ENCODE measurements at places on chromosomes 1 and 21.

DNA sequence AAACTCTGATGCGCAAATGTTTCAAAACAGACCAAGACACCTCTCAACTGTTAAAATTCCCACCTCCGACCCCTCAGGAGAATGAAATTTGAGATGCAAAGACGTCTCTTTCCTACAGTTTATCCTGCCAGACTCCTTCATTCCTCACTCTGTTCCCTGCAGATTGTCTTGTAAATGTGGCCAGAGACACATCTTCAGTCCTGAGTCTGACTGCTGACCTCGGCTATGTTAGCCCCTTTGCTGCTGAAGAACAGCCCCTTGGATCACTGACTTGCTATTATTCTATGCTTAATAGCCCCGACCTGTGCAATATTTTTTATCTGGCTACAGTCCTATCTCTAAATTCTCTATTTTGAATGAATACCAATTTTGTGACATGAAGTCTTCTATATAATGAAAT is 16.6 kb upstream of the ESRRG start:
- no peak for DNase-seq

GRCh38 chr1:16402742-16403141 is 34.5 kb downstream of the SPATA21 start:
- DNase-seq, result no peak

DNA sequence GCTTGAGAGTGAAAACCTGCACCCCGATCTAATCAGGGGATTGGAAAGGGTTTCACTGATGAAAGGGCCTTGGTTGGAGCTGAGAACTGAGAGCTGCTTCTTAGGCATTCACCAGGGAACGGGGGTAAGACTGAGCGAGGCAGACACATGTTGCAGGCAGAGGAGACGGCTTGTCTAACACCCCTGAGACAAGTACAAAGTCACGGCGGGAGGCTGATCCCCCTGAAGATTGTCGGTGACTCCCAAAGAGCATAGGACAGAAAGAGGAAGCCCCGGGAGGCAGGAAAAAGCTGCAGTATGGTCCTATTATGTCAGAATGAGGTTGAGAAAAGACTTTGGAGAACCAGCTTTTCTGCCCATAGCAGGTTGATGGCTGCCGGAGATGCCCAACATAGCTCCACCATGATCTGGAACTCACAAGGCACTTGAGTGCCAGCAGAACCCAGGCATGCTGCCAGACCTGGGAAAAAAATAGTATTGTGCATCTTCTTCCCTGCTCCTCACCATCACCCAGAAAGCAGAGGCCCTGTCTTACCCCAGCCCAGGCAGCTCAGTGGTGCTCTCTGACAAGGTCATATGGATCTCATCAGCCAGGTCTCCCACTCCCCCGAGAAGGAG is 463.9 kb upstream of the PROX1 start:
- DNase-seq, result no peak

DNA sequence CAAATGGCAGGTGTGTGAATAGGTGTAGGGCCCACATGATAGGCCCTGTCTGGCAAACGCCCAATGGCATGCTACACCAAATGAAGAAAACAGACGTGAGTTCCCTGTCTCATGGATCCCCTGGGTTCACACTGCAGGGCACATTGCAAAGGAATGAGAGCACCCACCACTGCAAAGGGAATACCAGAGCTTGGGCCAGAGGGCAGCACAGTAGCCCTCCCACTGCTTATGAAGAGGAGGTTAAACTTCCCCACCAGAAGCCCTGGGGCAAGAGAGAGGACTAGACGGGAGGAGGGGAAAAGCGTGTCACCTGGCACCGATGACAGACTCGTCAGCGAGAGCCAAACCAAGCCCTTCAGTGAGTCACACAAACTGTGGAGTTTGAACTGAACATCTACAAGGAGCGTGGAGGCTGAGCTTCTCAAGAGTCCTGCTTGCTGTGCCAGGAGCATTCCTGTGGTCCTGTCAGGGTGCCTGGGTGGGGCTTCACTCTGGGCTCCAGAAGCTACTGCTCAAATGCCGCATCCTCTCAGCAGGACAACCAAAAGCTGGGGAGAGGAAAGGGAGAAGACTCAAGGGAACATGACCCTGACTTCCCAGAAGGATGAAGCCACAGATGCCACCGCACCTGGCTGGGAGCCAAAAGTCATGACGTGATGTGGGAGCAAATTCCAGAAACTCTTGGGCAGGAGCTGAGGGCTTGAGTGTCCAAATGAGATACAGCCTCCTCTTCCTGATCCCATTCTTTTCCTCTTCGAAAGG is 61.1 kb downstream of the TOMM20 start:
- DNase-seq, result no peak

GRCh38 chr1:72986591-72987290 is 704.4 kb upstream of the NEGR1 start:
- no peak for DNase-seq

DNA sequence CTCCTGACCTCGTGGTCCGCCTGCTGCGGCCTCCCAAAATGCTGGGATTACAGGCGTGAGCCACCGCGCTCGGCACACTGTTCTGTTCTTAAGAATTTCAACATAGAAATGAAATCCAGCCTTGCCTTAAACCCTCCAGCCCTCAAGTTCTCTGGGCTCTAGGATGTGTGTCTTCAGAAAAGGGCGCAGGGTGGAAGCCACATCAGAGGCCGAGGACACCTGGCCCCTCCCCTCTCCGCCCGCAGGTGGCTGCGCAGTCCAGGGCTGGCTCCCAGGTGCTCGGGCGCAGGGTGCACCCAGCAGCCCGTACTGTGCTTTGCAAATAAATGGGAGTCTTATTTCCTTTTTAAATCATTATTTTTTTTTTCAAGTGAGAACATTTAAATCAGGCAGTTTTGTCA is 2.0 kb upstream of the C1orf174 start:
- peak; percentile 56 for DNase-seq

DNA sequence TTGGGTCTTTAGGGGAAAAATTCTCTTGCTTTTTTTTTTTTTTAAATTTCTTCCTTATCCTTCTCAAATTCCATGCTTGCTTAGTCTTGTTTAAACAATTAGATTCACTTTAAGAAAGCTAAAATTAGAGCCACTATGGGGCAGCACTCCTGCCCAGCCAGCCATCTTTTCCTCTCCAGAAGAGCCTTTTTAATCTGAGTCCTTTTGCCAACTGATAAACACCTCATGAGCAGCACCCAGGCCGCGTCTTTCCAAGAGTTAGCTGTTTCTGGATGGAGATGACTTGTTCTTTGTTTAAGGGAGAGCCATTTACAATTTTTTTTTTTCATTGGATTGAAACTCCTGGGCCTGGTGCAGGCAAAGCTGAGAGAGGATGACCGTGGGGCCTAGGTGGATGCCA is 53.3 kb upstream of the TSPAN2 start:
- no peak for DNase-seq

- no peak for DNase-seq
Observed at GRCh38 chr1:40564506-40564905, 33.1 kb downstream of the ZNF684 start.

- DNase-seq, result no peak
Observed at GRCh38 chr1:160437432-160438316, 37.3 kb downstream of the VANGL2 start.

DNA sequence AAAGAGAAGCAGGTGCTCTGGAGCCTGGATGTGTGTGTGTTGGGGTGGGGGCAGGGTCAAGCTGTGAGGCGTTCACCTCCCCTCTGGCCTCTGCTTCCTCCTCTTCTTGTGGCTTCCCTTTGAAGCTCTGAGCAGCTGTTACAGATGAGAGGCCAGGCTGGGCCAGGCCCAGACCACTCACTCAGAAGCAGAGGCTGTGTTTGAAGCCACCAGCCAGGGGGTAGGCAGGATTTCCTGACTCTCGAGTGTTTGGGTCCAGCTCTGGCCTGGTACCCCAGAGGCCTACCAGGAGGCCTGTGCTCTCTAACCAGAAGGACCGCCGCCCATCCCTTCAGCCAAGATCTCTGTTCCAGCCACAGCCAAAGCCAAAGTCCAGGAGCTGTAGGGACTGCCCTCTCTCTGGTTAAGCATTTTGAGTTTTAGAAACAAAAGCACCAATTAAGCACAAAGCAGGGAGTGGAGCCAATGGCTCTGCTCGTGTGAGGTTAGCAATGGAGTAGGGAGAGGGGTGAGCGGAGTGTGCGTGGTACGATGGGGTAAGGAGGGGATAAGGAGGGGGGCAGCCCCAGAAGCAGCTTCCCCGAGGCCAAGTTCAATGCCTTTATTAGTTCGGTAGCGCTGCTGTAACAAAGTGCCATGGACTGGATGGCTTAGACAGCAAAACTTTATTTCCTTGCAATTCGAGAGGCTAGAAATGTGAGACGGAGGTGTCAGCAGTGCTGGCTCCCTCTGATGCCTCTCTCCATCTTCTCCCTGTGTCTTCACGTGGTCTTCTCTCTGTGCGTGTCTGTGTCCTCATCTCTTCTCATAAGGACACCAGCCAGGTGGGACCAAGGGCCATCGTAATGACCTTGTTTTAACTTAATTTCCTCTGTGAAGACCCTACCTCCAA is 20.5 kb downstream of the RCSD1 start:
- DNase-seq, result no peak

GRCh38 chr1:161230762-161231161 is 4.9 kb downstream of the TOMM40L start:
- no peak for DNase-seq

- peak; percentile 58 for DNase-seq
Observed at GRCh38 chr21:46000182-46000730, 18.7 kb downstream of the COL6A1 start.

- DNase-seq, result no peak
Observed at GRCh38 chr1:165369255-165369848, 12.8 kb upstream of the LMX1A start.

DNA sequence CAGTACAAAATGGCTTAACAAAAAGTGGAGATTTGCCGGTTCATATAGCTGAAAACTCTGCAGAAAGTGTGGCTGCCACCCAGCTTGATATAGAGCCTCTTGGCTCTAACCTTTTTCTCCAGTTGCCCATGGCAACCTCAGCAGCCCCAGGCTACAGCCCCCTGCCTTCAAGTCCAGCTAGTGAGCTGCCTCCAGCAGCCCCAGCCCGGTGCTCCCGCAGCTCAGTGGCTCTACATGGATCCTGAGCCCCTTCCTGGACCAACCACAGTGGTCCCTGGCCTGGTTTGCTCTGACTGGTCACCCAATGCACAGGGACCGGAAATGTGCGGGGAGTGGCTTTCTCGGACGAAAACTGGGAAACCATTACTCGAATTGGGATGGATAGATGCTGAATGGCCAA is 13.3 kb upstream of the ATF3 start:
- no peak for DNase-seq

- DNase-seq, result no peak
Observed at GRCh38 chr21:21019681-21020080, 21.5 kb downstream of the NCAM2 start.

- DNase-seq, result no peak
Observed at GRCh38 chr1:27878039-27878438, 5.7 kb downstream of the THEMIS2 start.

DNA sequence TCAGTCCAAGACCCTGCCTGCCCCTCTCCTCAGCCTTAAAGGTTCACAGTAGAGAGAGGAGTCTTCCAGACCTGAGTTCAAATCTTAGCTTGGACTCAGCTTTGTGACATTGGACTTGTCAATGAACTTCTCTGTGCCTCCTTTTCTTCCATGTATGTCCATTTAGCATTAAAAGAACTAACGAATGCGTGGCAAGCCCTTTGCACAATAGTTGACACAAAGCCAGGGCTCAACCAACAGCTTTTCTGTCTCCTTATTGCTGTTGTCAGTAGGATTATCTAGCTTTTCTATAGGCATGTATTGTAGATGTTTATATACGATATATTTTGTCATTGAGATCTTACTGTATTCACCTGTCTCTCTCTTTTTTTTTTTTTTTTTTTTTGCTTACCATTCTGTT is 450.8 kb downstream of the PTPRU start:
- no peak for DNase-seq

GRCh38 chr21:44677881-44678280 is 4.1 kb downstream of the KRTAP12-1 start:
- DNase-seq, result no peak

GRCh38 chr1:225811622-225812487 is 1.9 kb downstream of the EPHX1 start:
- no peak for DNase-seq

- DNase-seq, result no peak
Observed at GRCh38 chr21:25887646-25888306, 153.0 kb downstream of the GABPA start.

DNA sequence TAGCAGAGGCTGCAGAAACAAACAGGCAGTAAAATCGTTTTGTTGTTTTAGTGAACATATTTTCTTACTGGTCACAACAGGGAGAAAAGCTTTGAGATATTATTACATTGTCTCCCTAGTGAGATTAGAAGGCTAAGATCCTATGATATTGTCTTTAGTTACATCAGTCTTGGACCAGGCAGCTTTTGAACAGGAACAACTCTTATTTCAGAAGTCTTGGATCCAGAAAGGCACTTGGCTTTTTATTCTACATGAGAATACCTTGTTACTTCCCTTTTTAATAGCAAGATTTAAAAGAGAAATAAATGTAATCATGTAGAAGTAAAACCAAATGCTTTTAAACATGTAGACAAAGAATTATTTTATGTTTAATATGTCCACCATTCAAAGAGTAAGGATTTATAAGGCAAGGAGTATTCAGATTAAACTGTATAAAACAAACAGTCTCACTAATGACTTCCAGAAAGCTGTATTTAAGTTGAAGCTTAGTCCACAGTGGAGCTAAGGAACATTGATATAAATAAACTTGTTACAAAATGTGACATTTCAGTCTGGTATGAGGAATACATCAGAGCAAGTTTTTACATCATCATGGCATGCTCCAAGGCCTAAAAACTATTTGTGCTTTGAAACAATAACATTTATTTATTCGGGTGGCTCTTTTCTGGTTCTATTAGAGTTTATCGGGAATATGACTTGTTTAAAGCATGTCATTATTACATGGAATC is 72.2 kb downstream of the PHTF1 start:
- no peak for DNase-seq

GRCh38 chr21:33067457-33067856 is 2.5 kb upstream of the OLIG1 start:
- no peak for DNase-seq

- no peak for DNase-seq
Observed at GRCh38 chr1:33087677-33088076, 6.7 kb downstream of the AZIN2 start.

GRCh38 chr1:153959454-153959853 is 1.0 kb upstream of the CRTC2 start:
- no peak for DNase-seq

GRCh38 chr1:155529109-155529508 is 33.5 kb downstream of the ASH1L start:
- no peak for DNase-seq

- no peak for DNase-seq
Observed at GRCh38 chr1:148362626-148363438, 120.3 kb downstream of the PPIAL4G start.

Measured in natural killer cell treated with Interleukin-12 subunit alpha and Interleukin-12 subunit beta and Interleukin-15 and Interleukin-18, amount 100 ng/mL, for 72 hours (primary cell).